Vagina (tissue), 2 donors: ENCODE measurements at places on chromosomes 2 and 18.
A peak's percentile ranks its signal among the peaks of the same experiment; 100 is the strongest.

DNA sequence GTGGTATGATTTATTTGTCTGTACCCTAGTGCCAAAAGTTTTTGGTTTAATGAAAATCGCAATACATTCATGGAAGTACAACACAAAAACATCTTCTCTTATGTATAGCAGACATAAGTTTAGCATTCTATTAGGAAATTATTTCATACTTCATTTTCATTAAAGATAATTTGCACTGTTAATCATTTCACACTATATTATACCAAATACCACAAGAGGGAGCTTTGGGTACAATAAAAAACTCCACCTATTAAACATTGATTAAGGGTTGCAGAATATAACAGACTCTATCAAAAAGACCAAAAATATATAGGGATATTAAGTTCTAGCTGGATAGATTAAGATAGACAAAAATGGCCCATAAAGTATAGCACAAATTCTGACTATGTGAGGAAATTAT, 79.0 kb downstream of the SLC66A3 start:
- DNase-seq, result no peak

GRCh38 chr2:74958274-74959105, at the start of gene POLE4:
TSS of gene POLE4 (plus strand) at chr2:74958643. CDS start at chr2:74958680, 37 bp downstream.
- no peak for DNase-seq

DNA sequence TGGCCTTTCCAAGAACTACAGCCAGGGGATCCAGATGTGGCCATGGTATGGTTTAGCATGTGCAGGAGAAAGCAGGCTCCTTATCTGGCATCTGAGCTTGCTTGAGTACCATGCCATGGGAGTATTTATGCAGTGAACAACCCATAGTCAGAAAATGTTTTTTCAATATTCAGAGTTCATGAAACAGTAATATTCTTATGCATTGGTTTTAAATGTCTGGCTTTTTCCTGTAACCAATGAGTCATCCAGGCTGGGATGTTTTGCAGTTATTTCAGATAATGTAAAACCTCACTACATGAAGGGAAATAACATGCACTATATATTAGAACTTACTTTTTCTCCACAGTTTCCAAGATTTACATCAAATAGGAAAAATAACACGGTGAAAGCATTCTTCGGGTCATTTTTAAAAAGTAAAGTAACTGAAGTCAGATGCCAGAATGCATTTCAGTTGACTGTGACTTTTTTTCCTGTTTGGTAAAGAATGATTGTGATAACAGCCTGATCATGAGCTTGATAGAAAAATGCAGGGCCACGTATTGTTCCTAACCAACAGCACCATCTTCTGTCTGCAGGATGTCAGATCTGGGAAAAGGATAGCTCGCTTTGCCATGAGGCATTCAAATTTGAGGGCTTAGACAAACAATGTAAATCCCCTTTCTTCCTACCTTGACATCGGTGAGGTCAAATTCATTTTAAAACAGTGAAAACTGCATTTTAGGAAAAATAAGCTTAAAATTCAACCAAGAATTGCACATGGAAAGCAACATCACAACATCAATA, 152.8 kb downstream of the DSC3 start:
- no peak for DNase-seq

GRCh38 chr18:44911773-44912172, 231.1 kb downstream of the SETBP1 start:
- no peak for DNase-seq

DNA sequence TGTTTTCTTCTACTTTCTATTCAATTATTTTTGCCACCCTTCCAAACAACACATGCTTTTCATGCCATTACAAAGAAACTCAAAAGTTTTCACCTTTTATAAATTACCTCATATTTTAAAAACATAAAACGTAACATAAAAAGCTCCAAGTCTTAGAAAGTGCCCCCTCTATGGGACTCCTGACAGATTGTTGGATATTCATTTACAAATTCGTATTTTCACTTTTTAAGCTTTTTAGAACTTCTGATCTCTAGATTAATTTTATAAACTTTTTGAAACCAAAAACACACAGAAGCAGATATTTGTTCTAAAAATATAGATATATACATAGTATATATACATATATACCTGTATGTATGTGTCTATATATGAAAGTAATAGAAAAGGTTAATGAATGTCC, 1.5 kb downstream of the COL5A2 start:
- DNase-seq, result no peak

DNA sequence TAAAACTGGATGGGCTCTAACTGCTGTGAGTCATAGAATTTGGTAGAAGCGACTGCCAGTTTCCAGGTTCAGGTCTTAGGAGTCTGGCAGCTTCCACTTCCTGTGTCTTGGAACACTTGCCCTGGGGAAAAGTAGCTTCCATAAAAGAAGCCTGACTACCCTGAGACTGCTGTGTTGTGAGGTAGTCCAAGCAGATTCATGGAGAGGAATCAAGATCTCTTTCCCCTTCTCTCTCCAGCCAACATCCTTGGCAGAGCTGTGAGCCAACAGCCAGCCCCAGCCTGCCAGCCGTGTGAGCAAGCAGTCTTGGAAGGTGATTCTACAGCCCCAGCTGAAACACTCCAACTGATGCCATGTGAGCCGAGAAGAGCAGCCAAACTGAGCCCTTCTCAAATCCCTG, 33.7 kb downstream of the SLC20A1 start:
- DNase-seq, result no peak

- DNase-seq, result peak; percentile 86
Measured at GRCh38 chr2:239461291-239462190, 60.7 kb upstream of the HDAC4 start.

DNA sequence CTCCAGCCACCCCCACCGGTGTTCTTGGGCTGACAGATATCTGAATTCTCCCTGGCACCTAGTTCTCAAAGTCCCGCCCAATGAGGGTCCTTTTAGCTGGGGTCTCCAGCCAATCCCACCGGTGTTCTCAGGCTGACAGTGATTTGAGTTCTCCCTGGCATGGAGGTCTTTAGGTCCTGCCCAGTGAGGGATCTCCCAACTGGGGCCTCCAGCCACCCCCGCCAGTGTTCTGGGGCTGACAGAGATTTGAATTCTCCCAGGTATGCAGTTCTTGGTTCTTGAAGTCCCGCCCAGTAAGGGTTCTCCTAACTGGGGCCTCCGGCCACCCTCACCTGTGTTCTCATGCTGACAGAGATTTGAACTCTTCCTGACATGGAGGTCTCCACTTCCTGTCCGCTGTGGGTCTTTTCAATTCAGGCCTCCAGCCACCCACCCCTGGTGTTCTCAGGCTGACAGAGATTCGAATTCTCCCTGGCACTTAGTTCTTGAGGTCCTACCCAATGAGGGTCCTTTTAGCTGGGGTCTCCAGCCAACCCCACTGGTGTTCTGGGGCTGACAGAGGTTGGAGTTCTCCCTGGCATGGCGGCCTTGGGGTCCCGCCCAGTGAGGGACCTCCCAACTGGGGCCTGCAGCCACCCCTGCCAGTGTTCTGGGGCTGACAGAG, 154.6 kb downstream of the ANKRD36 start:
- peak; percentile 94 for DNase-seq
